ENCODE measurements at places on chromosomes 12 and 14.

- no peak overlapping the region for H3K27ac ChIP-seq
- no peaks in the 10 kb centered on the region for H3K27me3 ChIP-seq
- H3K4me3 ChIP-seq = no peak overlapping the region
Observed at GRCh38 chr14:29773990-29774389, 153.7 kb downstream of the PRKD1 start.

- H3K27ac ChIP-seq = no peak overlapping the region
- no peak for DNase-seq
- H3K4me1 ChIP-seq = no peaks in the 10 kb centered on the region
- no peak overlapping the region for H3K4me3 ChIP-seq
- no peaks in the 10 kb centered on the region for H3K36me3 ChIP-seq
- peaks cover 2% of the 10 kb centered on the region for H3K27me3 ChIP-seq
Observed at GRCh38 chr14:95649230-95649629, 37.0 kb upstream of the TCL1B start.

- H3K27me3 ChIP-seq = peaks cover 6% of the 10 kb centered on the region
- H3K27ac ChIP-seq = no peak overlapping the region
- H3K4me3 ChIP-seq = no peak overlapping the region
- DNase-seq = no peak
Observed at GRCh38 chr12:52285851-52286530, 5.3 kb downstream of the KRT81 start.

DNA sequence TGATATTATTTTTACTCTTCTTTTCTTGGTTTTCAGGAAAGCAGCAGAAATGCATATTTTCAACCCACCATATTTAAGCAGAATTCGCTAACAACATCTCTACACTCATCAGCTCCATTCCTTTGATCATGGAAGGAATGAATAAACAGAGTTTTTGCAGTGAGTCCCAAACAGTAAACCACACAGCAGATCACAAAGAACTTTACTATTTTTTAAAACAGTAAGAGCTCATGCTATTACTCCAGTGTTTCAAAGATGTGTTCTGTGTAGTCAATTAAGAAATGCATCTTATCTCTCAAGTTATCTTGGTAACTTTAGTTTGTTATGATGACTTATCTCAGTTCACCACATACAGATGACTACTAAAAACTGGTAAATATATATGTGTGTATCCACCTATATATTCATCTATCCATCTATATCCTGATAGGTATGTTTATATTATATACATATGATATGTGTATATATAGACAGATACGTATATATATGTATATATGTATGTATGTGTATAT is 843.5 kb downstream of the BCL11B start:
- H3K27ac ChIP-seq = no peak overlapping the region
- peaks cover 21% of the 10 kb centered on the region for H3K4me1 ChIP-seq
- peaks cover 4% of the 10 kb centered on the region for H3K27me3 ChIP-seq
- H3K36me3 ChIP-seq = no peaks in the 10 kb centered on the region

DNA sequence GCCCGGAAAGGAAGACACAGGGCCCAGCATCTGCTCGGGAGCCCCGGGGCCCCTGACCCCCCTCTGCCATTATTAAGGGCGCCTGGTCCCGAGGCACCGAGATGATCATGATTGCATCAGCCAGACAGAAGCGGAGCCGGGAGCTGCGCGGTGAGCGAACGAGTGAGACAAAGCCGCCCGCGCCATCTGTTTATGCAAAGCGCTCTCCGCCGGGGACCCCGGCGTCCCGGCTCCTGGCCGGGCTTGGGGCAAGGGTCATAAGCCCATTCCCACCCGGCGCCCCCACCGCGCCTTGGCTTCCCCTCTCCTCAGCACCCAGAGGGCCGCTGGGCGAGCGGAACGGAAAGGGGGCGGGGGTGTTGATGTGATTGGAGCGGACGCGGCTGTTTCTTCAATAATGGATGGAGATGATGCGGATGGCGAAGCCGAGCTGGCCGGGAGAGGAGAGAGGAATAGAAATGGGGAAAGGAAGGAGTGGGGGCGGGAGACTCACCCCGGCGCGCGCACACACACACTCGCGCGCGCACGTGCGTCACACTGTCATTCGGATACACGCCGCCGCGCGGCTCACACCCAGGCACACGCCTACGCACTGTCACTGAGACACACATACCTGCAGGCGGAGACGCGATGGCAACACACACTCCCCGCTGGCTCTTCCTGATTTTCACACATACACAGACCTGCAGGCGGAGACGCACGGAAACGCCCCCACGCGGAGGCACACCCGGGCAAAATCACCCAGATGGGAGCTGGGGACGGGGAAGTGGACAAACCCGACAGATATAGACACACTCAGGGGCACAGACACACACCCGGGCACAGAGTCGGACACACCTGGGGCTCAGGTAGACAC is 10.7 kb downstream of the STAC3 start:
- DNase-seq = peak; percentile 65
- peak overlapping the region; percentile 84 for H3K27ac ChIP-seq
- peaks cover 50% of the 10 kb centered on the region for H3K27me3 ChIP-seq
- H3K4me1 ChIP-seq = peaks cover 63% of the 10 kb centered on the region

Measured in activated T-helper 1 cell treated with anti-CD3 and anti-CD28 coated beads, Interleukin-12 subunit alpha, Interleukin-12 subunit beta, Interleukin-2, Interleukin-4 antibody, amounts not matched to agents 30 ng/mL and 10 ng/mL and 1 ng/mL, durations not matched to agents 14 hours and 24 hours and 36 hours (primary cell).